ENCODE measurements at places on chromosomes 3 and 15. TPM values are rescaled to one million over a fixed set of nuclear protein-coding genes. Genes with fewer than 3 reads are reported as not detected.
A peak's percentile ranks its signal among the peaks of the same experiment; 100 is the strongest.

DNA sequence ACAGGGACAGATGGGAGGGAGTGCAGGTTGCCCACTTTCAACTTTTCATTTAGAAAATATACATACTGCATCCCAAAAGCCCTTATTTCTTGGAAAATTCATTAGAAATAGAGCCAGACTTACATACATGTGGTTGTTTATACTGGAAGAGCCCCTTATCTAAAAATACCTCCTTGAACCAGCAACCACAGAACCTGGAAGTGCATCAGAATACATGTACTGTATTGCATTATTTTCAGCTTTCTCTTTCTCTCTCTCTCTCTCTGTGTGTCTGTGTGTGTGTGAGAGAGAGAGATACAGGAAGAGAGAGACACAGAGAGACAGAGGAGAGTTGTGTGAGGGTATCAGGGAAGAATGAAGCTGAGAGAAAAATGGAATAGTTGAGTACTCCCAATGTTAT is 29.5 kb upstream of the LSAMP start:
- no peak for DNase-seq

- no peak for DNase-seq
These were observed 78.3 kb downstream of the WNT7A start for GRCh38 chr3:13801361-13802204.

GRCh38 chr3:191982481-191982880 is 521.5 kb downstream of the PYDC2 start:
- DNase-seq: no peak

DNA sequence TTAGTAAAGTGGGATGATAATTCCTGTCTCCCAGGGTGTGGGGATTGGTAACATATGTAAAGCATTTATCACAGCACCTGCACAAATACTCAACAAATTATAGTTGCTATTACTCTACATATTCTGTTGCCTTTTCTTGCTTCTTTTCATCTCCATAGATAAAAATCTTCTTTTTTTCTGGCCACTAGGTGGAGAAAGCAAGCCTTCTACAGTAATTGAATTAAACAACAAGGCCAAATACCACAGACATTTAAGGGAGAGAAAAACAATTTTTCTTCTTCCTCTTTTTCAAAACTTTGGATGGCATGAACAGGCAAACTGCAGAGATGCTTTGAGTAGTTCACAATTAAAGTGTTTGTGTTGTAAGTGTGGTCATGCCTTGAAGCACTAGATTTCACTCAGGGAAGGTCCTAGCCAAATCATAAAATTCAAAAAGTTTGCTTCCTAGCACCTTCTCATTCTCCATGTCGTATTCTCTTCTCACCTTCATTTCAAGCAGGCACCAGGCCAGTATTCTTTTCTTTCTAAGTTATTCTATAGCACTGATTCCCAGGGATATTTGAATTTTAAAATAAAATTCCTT is 493.4 kb upstream of the TGFBR2 start:
- peak; percentile 23 for DNase-seq

GRCh38 chr3:171123915-171124314 is 97.4 kb upstream of the SLC2A2 start:
- DNase-seq: no peak

DNA sequence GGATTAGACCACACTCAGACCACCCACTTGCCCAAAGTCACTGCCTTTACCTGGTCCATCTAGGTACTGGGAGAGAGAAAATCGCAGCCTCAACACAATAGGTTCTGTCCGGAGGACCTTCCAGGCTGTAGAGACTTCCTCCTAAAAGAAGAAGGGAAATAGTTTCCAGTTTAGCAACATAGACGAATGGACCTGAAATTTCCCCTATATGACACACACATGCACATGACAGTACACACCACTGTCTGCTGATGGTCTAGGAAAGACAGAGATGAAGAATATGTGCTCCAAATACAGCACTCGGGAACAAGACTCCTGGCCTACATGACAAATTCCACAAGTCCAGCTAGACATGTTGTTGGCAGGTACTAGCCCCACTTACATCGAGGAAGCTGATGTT is 7.3 kb downstream of the PARP6 start:
- no peak for DNase-seq

LRRN1 gene
- not detected for polyA plus RNA-seq

FILIP1L gene
- 75.5 TPM for polyA plus RNA-seq

Measured in AG04450 (cell line).